Coronary artery (tissue), 2 donors: ENCODE measurements at places on chromosomes 2 and 18.

DNA sequence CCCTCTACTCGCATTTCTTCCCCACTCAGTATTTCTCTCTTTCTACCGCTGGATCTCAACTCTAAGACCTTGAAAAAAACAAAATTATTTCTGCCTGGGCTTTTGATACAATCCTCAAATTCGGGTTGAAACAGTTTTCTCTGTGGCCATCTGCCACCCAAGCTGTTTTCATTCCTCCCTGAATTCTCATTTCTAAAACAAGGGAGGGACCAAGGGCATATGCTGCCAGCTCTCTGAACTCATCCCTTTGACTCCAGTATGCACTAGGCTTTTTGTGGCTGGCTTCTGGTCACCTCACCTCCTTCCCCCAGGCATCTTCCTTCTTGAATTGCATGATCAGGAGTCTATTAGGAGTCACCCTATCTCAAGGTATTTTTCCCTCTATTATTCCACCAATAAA is 49.5 kb downstream of the CCDC148 start:
- no peak for DNase-seq

DNA sequence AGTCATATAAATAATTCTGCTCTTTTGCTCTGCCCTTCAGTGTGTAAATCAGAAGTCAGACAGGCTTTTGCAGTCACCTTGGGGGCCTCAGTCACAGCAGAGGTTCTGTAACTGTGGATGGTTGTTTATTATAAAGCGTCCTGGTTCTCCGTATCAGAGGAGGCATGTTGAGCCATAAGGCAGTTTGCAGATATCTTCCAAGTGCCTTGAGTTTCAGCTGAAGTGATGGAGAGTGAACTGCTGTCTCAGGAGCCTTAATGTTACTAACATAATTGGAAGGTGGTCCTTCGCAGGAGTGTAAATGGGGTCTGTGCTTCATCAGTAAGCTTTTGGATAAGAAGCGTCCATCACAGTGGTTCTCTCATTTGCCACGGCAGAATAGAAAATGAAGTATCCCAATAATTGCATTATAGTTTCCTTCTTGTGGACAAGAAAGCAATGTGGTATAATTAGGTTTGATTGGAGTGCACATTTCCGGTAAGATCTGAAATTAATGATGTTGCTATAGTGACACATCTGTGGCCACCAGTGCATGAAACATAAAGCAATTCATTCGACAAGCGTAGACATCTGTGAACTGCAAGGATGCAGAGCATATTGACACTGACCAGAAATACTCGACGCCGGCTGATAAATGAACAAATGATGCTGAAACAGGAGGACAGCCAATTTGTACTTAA is 112.5 kb upstream of the NFATC1 start:
- DNase-seq: no peak

DNA sequence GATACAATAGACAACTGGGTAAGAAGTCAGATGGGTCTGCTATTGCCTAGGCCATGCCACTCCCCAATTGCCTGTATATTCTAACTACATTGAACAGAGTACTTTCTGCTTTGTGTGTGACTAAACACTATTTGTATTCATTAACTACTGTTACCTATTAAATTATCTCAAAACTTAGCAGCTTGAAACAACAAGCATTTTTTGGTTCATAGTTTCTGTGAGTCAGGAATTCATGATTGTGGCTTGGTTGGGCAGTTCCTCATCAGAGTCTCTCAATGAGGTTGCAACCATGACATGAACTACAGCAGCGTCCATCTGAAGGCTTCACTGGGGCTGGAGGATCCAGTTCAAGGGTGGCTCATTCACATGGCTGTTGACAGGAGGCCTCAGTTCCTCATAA is 205.7 kb downstream of the EN1 start:
- no peak for DNase-seq

- DNase-seq: no peak
Observed at GRCh38 chr18:23953984-23954383, 60.6 kb upstream of the TTC39C start.

GRCh38 chr18:70382017-70382416 is 93.2 kb downstream of the SOCS6 start:
- DNase-seq: no peak

DNA sequence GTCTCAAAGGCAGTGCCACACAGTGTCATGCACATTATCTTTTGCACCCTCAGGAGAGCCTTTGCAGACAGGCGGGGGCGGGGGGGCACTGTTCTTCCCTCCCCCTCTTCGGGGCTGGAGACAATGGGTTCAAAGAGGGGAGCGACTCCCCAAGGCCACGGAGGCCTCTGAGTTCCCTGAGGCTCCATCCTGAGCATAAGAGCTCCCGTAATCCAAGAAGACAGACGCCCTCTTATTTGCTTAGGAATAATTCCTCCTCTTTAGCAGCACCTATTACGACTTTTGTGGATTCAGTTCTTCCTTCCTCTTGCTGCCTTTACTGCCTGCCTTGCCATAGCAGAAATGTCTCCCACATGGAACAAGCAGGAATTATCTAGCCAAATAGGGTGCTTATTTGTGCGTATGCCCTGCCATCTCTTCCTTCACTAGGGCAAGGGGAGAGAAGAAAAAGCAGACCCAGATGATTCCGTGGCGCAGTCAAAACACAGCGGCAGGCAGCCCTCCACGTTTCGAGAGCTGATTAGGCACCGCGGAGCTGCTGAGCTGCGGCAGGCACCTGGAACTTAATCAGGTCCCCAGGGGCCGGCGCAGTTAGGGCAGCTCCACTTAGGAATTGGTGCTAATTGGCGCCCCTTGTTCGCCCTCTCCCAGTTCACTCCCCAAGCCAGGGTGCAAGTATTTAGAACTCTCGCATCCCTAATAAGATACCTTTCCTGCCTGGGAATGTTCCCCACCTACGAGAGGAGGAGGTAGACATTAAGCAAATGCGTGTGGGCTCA is 233.4 kb upstream of the MYT1L start:
- no peak for DNase-seq

- no peak for DNase-seq
Observed at GRCh38 chr2:100909534-100910081, 89.7 kb downstream of the NPAS2 start.

- no peak for DNase-seq
Observed at GRCh38 chr18:43524260-43524659, 247.0 kb upstream of the SYT4 start.

DNA sequence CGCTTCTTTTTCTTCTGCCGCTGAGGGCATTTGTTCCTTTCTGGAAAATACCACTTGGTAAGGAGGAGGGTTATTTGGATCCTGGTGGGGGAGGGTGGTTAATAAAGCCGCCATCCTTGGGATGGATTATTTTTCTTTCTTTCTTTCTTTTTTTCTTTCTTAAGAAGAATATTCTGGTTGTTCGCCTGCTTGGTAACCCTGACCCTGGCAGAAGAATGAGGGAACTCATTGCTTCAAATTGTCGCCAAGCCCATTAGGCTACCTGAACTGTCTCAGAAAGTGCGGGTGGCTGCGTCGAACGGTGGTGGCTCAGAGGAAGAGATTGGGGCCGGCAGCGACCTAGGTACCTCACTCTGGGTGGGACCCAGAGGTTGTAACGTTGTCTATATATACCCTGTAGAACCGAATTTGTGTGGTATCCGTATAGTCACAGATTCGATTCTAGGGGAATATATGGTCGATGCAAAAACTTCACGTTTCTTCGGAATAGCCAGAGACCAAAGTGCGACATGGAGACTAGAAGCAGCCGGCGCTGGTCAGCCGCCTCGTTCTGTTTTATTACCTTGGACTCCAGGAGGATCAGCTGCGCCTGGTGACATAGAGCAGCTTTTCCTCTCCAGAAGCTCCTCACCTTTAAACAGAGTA is 1.3 kb upstream of the HOXD4 start:
- DNase-seq: no peak

- no peak for DNase-seq
Observed at GRCh38 chr2:143481733-143482132, 352.5 kb downstream of the ARHGAP15 start.

DNA sequence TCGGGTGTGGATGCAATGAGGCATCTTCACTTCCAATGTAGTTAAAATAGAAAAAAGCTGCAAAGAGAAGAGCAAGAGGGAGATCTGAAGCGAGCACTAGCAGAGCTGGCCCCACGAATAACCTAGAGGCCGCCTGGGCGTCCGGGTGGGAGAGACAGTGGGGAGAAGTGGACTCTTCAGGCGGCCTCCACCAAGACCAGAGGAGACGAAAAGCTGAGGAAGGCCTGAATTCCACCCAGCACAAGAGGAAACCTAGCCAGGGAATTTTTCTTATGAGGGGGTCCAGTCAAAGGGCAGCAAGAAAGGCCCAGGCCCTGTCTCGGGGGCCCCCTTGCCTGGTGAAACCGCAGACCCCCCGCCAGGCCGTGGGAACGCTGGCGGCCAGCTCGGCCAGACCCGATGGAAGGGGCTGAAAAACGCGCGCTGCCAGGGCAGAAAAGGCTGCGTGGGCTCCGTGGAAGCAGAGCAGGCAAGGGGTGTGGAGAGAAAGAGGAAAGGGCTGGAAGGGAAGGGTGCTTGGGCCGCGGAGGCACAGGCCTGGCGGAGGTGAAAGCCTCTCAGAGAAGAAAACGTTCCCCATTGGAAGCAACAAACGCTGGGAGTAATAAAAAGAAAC is 69.2 kb downstream of the KCTD1 start:
- DNase-seq: no peak

DNA sequence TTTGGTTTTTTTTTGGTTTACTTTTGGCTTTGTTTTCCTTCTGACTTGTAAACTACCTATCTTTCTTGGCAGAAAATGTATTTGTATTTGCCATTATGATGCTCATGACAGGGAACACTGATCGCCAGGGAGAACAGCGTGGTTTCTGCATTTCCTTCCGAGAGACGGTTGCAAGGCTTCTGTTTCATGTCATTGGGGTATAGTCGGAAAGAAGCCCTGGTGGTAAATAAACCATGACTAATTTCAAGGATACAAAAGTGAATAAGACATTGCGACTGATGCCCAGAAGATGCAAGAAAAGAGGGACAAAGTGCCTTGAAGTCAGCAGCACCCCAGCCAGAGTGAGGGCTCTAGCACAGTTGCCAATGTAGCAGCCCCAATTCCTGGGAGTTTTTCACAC is 4.2 kb upstream of the CAPN14 start:
- DNase-seq: peak; percentile 11

DNA sequence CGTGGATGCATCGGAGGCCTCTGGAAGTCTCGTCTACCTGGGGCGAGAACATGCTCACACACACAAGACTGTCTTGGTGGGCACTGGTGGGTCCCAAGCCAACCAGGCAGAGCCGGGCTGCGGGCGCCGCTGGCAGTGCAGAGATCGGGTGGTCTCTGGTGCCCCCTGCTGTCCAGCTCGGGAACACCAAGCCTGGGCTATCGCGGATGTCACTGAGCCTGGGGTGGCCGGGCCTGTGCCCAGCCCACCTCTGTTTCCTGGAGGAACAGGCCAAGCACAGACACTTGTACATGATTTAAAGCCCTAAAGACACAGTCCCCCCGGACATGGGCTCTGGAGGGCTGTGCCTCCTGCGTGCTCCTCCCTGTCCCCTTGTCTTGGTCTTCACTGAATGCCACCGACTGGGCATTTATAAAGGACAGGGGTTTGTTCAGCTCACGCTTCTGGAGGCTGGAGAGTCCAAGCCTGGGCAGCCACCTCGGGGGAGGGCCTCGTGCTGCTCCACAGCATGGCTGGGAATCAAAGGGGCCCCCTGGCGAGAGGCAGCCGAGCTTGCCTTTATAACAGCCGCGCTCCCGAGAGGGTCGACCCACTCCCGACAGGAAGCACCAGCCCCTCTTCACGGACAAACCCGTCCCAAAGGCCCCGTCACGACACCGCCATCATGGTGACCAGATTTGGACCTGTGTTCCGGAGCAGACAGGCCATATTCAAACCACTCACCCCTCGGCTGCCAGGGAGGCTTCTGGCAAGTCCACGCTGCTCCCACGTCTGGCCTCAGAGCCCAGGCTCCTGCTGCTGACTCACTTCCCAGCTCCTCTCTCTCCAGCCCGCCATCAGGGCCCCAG is 3.6 kb upstream of the OTOS start:
- no peak for DNase-seq

DNA sequence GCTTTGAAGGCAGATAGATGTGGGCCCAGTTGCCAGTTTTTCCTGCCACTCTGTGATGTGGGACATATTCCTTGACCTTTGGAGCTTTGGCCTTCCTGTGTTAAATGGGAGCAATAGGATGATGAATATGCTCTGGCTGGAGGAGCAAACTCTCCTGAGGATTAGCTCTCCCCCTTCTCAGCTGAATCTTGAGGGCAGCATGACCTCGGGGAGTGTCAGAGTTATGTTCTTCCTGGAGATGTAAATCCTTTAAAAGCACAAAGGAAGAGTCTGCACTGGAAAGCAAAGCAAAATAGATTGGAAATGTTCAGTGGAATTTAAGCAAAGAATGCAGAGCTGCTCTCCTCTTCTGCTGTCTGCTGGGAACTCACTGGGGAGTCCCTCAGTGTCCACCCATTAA is 160.1 kb downstream of the ALK start:
- DNase-seq: no peak

- no peak for DNase-seq
Observed at GRCh38 chr2:150441784-150442183, 45.7 kb downstream of the RND3 start.

- no peak for DNase-seq
Observed at GRCh38 chr2:206530727-206531126, 87.4 kb downstream of the ADAM23 start.

GRCh38 chr2:172865422-172865821 is 129.8 kb downstream of the RAPGEF4 start:
- DNase-seq: no peak

DNA sequence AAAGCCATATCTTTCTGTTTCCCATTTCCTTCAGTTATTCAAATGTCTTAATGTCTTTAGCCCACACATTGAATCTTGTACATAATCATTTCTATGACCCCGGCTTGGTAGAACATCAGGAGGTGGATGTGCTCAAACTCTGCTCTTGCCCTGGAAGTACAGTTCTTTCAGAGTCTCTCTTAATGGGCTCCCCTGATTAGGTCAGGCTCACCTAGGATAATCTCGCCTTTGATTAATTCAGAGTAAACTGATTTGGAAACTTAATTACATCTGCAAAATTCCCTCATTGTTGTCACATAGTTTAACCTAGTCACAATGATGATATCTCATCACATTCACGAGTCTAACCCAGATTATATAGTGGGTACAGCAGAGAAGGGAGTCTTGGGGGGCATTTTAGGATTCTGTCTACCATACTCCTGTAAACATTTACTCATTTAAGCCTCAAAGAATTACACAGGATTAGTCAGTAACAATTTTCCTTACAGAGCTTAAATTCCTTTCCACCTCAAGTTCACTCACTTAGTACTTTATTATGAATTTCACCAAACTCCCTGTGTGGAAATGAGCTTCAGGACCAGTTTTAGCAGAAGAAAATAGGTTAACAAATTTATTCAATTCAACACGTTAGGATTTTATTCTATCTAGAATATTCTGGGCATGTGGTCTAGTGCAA is 135.5 kb downstream of the FHOD3 start:
- DNase-seq: no peak

- no peak for DNase-seq
Observed at GRCh38 chr2:241312082-241312481, 3.4 kb downstream of the HDLBP start.
